ENCODE measurements at places on chromosomes 6 and 20.
A peak's percentile ranks its signal among the peaks of the same experiment; 100 is the strongest.

- DNase-seq, result no peak
Observed at GRCh38 chr6:75759207-75759606, 10.2 kb downstream of the MYO6 start.

DNA sequence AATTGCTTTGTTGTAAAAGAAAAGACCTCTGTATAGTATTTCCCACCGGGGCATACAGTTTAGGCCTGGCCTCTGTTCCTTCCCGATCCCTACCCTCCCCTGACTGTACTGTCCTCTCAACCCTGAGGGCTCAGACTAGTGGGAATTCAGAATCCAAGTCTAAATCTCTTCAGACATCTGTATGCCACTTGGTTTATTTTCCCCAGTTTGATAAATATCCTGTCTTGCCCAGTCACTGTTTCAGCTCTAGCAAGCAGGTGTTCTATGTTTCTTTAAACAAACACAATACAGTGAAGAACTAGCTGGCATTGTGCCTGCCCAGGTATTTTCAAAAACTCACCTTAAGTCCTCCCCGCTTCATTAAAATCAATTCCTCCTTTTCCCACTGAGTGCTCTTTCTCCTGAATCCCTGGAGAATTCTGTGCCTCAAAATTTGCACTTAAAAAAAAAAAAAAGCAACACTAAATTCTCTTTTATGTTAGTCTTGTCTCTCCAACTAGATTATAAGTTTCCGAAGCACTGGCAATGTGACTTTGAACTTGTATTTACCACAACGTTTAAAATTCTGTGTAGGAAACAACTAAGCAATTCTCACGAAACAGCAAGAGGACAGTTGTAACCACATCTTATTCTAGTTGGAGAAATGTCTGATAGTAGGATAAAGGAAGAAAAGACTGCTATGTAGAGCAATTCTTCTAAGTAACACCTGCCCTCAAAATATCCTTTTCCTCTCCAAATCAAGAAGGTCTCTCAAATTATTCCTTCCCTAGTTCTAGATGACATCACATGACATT, 112.0 kb upstream of the CARMIL1 start:
- DNase-seq, result no peak

DNA sequence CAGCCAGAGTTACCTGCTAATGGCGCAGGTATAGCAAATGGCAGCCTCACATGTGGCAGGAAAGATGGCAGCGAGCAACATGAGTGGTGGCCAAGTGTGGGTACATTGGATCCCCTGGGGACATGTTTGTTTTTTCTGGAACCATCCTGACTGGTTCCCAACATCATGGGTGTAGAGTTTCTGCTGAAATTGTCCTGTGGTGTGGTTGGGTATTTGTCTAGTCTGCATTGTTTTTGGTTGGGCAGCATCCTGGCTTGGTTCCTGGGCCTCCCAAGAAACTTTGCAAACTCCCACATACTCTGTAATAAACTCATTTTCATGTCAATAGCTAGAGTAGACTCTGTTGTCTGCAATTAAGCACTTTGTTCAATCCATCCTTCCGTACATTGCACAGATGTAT, 282.6 kb downstream of the CDC5L start:
- DNase-seq, result no peak

GRCh38 chr20:23234311-23235078, 116.1 kb upstream of the NXT1 start:
- DNase-seq, result no peak

GRCh38 chr6:100959280-100959679, 78.2 kb upstream of the ASCC3 start:
- no peak for DNase-seq

DNA sequence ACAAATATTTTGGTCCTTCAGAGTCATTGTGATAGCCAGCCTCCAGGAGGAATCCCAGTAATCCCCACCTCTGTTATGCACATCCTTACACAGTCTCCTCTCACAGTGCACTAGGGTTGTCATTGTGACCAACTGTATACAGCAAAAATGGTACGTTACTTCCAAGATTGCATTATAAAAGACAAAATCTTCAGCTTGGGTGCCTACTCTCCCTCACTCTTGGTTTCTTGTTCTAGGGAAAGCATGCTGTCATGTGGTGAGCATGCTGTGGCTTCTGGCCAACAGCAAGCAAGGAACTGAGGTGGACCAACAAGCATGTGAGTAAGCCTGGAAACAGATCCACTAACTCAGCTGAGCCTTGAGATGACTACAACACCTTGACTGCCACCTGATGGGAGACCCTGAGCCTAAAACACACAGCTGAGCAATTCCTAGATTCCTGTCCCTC, 130.1 kb upstream of the DST start:
- no peak for DNase-seq

GRCh38 chr20:38844963-38845362, 39.5 kb downstream of the PPP1R16B start:
- DNase-seq, result no peak

GRCh38 chr20:33624399-33624798, 37.7 kb upstream of the C20orf144 start:
- DNase-seq, result no peak

- no peak for DNase-seq
Observed at GRCh38 chr6:100257793-100258395, 206.8 kb downstream of the SIM1 start.

DNA sequence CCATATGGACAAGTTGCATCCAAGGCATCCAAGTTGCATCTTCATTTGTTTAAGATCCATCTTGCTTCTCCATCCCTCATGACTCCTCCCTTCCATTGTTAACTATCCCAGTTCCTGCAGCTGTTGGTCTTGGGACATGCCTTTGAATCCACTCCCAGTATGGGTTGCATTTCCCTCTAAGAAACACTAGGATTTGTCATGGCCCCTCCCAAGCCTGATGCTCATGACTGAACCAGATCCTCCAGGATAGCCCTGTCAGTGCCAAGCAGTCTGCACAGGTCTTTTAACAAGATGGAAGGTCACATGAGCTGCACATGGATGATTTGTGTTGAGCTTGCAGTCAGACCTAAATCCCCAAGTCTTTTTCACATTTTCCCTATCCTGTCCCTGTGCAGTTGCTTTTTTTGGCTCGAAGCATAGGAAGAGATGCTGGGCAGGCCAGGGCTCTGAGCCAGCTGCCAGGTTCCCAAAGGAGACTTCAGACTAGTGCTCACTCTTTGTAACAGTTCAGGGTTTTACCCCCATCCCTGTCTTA, 4.2 kb downstream of the PPP2R5D start:
- no peak for DNase-seq

DNA sequence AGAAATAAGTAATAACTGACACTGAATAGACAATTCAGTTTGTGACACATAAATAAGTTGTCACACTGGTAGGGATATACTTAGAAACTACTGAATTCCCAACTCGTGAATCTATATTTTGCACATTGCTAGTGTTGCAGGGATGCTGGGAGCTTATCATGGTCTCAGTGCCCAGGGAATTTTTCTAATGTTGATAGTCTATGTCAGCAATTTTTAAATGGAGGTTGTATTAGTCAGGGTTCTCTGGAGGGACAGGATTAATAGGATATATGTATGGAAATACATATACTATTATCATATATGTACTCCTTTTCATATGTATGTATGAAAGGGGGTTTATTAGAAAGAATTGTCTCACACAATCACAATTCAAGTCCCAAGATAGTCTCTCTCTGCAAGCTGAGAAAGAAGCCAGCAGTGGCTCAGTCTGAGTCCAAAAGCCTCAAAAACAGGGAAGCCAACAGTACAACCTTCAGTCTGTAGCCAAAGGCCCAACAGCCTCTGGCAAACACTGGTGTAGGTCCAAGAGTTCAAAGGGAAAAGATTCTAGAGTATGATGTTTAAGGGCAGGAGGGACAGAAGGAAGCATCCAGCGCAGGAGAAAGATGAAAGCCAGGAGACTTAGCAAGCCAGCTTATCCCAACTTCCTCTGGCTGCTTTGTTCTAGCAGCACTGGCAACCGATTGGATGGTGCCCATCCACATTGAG, 980.9 kb upstream of the GJE1 start:
- no peak for DNase-seq

GRCh38 chr6:101800598-101800997, 407.1 kb downstream of the GRIK2 start:
- DNase-seq, result no peak

- no peak for DNase-seq
Observed at GRCh38 chr6:31935021-31935420, 7.5 kb downstream of the C2 start.

DNA sequence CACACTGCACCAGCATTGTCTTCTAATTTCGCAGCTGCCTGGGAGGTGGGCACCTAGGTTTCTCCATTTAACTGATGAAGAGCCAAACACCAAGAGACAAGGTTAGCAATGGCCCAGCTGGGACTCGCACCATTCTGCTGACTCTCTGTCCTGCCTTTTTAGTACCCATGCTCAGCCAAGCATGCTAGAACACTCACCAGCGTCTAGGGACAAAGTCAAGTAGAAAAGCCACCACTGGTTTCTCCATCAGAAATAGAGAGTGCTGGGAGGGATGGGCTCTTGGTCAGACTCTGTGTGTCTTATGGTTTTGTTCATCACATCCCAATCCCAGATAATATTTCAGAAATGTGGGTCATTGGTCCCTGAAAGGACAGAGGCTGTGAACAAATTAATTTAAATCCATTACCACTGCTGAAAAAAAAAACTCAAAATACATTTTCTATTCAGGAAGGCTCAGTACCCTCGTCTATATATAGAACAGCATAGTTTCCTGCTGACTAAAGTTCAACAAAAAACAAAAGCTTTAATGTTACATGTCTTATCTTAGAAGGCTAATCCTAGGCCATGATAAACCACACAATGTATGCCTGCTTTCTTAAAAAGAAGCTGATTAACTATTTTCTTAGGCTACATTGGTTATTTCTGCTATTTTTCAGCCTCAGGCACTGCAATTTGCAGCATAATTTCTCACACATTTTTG, 111.0 kb downstream of the TBC1D7 start:
- DNase-seq, result no peak

DNA sequence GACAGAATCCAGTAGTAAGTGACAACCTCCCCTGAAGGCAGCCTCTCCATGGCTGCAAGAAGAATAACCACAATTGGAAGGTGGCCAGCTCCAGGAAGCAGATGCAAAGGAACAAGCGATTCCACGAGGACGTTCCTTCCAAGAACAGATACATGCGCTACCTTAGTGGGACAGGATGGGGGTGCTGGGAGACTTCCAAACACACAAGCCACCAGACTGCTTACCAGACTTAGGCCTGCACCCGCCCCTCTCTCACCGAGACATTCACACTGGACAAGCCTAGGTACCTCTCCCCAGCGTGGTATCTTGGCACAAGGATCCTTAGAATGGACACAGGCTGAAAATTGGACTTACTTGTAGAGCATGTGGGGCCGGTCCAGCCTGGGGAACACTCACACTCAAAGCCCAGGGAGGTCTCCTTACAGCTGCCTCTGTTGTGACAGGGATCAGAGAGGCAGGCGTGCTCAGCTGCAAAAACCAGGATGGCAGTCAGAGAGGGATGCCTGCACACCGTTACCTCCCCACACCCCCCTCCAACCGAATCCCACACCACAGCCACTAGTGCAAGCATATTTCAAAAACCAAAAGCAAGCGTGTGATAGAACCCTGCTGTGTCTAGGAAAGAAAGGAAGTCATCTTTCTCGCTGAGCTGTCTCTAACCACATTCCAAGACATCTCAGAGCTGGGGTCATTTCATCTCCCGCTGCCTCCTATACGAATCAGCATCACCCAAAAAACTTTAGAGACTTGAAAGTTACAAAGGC, 22.4 kb downstream of the JAG1 start:
- DNase-seq, result peak; percentile 28

GRCh38 chr6:6592826-6593475, 4.4 kb downstream of the LY86 start:
- no peak for DNase-seq

DNA sequence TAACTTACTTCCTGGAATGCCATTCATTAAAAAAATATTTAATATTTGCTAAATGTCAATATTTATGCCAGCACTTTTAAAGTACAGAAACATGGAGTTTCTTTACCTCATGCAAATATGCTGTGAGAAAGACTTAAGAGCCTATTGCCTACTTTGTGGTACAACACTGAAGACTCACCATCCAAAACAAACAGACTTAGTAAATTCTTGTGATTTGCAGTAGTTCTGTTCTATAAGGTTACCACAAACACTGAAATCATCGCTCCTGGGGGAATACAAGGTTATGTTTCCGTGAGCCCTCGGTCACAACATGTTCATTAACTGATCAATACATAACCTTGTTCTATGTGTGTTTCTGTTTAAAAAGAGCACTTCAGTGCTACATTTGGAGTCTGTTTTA, 78.3 kb downstream of the ATG5 start:
- DNase-seq, result no peak

DNA sequence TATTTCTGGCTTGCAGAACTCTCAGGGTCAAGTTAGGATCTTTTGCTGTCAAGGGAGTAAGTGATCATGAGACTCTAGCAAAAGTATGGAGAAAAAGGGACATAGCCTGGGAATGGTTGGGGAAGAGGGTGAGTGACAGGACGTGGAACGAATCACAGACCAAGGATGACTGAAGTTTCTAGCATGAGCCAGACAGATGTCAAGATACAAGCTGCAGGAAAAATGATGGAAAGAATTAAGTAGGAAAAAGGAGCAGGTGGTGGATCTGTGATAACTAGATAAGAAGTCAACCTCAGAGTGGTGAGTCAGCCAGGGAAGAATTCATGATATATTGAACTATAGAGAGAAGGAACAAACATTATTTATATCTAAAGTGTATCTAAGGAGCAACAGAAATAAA, 159.8 kb upstream of the SYNDIG1 start:
- no peak for DNase-seq

GRCh38 chr6:112407101-112407590, 60.0 kb downstream of the RFPL4B start:
- no peak for DNase-seq

All from GDM1 (cell line).